ENCODE measurements at places on chromosomes 1 and 21.

- DNase-seq = no peak
Measured at GRCh38 chr1:201310986-201311355, 27.7 kb downstream of the PKP1 start.

DNA sequence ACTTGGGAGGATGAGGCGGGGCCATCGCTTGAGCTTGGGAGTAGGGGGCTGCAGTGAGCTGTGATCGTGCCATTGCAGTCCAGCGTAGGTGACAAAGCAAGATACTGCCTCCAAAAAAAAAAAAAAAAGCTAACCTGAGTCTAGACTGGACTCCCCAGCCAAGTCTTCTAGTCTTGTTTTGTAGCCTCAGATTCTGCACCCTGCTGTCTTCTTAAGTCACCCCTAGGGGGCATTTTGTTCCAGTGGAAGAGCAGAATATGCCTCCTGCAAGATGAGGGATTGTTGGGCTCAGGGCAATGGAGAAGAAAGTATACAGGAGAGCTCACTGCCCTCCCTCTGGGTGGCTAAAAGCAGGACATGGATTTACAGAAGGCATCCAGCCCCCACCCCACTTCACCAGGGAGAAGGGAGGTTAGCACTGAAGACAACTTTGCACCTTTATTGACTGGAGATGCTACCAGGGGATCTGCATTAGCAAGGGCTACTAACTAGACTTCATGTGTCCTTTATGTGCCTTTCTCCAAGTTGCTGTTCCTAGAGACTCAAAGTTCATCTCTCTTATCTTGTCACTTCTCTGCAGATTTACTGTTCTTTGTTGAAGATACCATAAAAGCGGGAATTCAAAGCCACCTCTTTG, 15.3 kb upstream of the RNF187 start:
- peak; percentile 77 for DNase-seq

- no peak for DNase-seq
Measured at GRCh38 chr1:152048416-152049009, 11.7 kb upstream of the S100A11 start.

DNA sequence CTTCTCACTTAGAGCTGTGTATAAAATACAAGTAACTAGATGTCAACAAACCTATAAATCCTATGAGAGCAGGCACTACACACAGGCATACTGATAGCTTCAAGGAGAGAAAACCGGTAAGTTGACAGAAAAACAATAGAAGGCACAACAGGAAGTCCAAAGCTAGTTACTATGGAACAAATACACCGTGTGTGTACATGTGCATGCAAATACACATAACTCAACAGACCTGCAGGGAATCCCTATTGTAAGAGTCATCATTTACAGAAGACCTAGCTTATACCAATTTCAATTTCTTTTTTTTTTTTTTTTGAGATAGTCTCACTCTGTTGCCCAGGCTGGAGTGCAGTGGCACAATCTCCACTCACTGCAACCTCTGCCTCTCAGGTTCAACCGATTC, 26.3 kb downstream of the JAK1 start:
- no peak for DNase-seq

DNA sequence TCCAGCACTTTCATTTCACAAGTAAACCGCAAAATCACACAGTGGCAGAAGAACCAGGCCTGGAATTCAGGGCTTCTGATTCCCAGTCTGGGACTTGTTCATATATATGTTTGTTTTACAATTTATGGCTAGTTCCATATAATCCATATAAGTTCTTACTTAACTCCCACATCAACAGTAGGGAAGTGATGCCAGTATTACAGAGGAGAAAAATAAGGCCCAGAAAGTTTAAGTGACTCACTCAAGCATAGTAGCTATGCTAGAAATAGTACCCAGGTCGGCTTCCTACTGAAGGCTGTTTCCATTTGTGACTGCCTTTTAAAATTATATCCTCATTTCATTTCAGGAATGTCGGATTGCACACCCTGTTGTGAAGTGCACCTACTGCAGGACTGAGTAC, 1.4 kb downstream of the FAM76A start:
- DNase-seq = no peak

DNA sequence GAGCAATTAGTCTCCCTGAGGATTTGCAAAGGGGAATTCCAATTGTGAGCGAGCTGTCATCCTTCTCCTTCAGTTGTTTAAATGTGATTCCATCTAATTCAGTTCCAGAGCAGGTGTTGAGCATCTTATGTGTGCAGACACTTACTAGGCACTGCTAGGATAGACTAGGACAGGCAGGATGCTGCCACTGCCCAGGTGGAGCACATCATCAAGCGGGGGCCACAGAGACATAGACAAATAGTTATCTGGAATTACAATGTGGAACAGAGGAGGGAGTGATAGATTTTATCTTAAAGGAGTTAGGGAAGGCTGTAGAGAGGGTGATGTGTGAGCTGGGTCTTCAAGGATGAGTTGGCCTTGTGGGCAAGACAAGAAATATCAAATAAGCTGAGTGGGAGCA, 55.9 kb downstream of the CDC7 start:
- no peak for DNase-seq

GRCh38 chr1:41650028-41650880, 165.8 kb upstream of the EDN2 start:
- DNase-seq = no peak

DNA sequence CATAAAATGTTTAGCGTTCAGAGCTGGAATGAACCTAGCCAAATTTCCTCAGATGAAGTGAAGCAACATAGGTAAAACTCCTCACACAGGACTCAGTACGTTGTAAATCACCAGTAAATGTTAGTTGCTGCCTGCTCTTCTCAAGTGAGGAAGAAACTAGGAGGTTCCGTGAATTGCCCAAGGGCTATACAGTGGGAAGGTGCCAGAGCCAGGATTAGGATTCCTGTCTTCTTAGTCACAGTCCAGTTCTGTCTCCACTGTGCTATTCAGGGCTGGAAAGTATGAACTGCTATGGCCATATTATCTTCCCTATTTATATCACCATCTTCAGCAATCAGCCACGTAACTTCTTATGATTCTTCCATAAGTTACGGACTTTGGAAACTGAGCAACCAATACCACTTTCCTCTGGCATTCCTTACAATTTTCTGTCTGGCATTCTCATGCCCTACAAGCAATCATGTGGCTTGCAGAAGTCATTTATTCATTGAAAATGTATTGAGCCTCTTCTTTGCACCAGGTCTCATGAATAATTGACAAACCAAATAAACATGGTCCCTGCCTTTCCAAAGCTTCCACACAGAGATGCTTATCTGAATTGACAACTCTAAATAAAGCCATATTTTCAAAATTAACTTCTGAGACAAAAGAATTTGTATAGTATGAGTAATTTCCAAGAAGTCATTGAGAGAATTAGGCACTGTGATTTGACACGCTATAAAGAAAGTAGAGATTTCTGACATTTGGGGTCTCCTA, 271.6 kb upstream of the SGIP1 start:
- no peak for DNase-seq

GRCh38 chr1:200464784-200465400, 55.1 kb upstream of the ZNF281 start:
- no peak for DNase-seq

GRCh38 chr1:97721221-97721620, 199.6 kb downstream of the DPYD start:
- DNase-seq = no peak

GRCh38 chr1:39509360-39510009, 18.0 kb downstream of the BMP8A start:
- no peak for DNase-seq

GRCh38 chr1:18948913-18949685, 7.4 kb downstream of the IFFO2 start:
- DNase-seq = no peak

DNA sequence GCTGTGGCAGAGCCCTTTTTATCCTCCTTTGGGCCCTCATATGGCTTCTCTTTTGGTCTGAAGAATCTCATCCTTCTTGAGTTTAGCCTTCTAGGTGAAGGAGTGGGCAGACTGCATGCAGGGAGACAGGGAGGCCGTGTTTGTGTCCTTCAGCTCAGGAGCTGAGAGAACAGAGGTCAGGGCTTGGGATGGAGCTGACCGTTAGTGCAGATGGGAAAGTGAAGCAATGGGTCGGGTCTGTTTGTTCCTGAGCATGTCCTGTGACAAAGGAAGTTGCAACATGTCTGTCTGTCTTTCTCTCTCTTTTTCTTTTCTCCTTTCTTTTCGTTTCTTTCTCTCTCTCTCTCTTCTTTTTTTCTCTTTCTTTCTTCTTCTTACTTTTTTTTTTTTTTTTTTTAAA, 14.9 kb downstream of the MAPKAPK2 start:
- DNase-seq = no peak

DNA sequence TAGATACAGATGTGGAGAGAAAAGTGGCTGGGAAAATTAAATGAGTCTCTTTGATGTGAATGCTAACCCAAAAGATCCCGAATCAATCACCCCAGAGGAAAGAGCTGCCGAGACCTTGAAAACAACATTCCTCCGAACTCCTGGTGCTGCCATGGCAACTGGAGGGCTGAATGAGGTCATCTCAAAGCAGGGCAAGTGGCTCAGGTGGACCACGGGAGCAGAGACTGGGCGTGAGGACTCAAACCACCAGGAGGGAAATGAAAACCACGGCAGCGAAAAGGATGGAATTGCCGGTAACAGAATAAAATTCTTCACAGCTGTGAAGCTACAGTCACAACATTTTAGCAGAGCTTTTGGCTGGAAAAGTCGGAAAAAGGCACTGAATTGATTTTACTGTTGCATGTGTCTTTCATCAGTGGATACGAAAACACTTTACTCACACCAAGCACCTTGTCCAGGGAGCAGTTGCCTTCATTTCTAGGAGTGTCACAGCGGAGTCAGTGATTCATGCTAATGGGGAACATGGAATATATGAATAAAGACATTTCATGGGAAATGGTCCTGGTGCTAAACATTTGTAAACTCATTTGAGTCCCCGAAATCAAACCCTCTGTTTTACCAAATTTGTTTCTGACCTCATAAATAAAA, 23.2 kb upstream of the BECN2 start:
- no peak for DNase-seq

GRCh38 chr1:176029609-176030008, 177.5 kb downstream of the COP1 start:
- DNase-seq = no peak

DNA sequence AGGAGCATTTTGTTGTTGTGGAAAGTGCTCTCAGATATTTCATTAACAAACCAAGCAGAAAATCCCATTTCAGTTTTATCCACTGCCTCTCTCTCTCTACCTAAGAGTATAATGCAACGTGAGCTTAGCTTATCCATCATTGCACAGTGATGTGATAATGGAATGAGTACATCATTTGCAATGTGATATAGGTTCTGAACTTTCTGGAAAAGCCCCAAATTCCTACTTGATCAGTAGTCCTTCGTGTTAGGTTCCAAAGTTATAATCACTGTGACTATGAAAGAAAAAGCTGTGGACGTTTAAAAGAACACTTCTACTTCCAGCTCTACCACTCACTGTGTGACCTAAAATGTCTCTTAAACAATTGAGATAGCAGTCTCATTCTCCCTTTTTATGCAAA, 76.4 kb upstream of the PRMT6 start:
- no peak for DNase-seq

DNA sequence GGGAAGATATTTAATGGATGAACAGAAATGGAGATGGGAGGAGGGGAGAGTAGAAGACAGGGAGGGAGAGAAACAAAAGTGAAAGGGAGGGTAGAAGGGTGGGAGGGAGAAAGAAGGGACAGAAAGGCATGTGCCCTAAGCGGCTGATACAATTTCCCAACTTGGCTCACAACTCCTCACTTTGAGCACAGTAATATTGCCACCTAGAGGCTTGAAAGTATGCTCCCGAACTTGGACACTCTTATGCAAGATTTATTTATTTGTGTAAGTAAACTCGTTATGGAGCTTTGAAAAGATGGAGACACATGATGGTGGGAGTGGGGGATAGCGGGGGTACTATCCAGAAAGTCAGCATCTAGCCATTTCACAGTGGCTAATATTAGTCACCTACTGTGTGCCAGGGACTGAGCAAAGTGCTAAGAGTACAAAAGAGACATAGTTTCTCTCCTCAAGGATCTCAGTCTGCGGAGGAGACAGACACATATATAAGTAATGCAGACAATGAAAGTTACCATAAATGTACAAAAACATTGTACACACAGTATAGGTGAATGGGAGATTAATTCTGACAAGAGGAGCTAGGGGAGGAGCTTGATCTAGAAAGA, 189.7 kb downstream of the SEC16B start:
- no peak for DNase-seq

DNA sequence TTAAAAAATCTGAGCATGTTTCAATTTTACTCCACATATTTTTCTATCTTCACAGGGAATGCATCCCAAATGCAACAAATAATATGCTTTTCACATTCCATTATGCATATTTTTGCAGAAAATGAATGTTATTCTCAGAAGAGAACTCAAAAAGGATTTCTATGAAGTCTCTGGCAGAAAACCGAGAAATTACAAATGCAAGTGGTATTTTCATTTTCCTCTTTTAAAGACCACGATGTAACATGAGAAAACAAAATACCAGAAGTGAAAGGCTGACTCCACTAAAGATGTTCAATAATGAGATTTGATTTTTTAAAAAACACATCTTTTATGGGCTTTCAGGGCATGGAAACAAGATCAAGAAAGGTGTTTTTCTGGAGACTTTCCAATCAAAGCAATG, 5.0 kb upstream of the PDC start:
- no peak for DNase-seq

GRCh38 chr1:220707160-220707559, 17.0 kb downstream of the C1orf115 start:
- no peak for DNase-seq
